Cardiac septum (tissue), 1 donor: ENCODE measurements at places on chromosomes 5 and 9. TPM values are rescaled to one million over a fixed set of nuclear protein-coding genes. Genes with fewer than 3 reads are reported as not detected.

DNA sequence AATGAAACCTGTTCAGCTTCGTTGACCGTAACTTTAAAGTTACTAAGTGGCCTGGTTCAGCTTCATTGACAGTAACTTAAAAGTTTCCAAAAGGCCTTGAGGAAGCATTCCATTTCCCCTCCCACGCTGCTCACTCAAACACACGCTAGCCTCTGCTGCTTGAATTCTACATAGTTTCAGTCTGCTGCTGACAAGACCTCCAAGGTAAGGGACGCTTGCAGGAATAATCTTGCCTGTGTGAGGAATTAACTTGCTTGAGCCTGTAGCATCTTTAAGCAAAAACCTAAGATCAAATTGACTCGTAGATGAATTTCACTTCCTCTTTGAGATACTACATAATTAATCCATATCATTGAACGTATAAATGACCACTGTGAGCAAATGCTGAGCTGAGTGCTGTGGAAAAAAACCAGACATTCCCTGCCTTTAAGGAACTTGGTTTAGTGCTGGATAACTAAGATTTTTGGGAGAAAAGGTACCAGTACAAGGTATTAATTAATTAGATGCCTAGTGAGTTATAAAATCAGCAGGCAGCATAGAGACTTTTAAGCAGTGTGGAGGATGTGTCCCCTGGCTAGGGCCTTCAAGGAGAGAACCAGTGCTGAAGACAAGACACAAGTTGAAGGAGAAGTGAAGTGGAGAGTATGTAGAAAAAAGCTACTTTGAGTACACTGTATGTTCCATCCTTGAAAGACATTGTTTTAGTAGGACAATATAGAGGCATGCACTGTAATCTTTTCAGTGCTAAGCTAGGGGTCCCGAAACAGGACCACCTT, 39.2 kb downstream of the GRAMD2B start:
- no peak for DNase-seq

PDLIM7 gene
- 133 TPM for total RNA-seq

PTGES gene
- total RNA-seq, result 1.1 TPM

DNA sequence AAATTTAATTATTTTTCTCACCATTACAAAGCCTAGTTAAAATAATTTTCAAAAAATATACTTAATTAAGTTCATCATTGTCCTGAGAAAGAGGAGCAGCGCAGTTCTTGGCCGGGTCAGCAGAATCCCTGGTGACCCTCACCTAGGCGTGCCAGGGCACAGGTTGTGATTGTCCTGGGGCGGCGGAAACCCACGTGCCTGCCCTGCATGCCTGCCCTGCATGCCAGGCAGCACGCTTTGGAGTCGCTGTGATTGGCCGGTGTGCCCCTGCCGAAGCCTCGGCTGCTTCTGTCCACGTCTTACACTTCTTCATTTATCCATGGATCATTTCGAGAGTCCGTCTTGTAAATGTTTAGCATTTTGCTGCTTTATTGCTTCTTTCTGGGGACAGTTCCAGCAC, 25.6 kb downstream of the SLC12A2 start:
- no peak for DNase-seq

FGF18 gene
- 22.4 TPM for total RNA-seq

CATSPER3 gene
- 0.54 TPM for total RNA-seq

DNA sequence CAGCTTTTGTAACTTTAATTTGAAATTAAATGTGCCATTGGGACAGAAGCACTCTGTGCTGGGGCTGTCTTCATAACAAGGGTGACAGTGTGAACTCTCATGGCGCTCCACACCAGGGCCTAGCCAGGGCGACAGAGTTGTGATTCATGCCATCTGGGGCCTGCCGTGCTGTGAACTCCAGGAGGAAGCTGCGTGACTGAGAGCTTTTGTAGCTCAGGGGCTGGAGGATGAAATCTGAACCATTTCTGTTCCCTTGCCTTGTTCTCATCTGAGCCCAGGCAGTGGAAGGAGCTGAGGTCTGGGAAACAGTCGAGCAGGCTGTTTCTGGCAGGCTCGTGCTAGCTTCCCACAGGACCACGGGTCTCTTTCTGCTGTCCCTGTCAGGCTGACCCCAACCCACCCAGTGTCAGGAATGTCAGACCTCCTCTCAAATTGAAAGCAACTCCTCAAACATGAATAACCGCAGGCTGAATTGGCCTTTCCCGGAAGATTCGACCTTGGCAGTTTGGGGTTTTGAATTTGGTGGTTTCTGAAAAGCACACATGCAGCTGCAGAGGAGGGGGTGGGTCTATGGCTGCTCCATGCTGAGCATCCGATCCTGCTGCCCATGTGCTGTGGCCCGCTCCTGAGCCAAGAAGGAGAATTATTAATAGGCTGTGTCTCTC, 69.2 kb upstream of the RPS23 start:
- DNase-seq, result no peak

DNA sequence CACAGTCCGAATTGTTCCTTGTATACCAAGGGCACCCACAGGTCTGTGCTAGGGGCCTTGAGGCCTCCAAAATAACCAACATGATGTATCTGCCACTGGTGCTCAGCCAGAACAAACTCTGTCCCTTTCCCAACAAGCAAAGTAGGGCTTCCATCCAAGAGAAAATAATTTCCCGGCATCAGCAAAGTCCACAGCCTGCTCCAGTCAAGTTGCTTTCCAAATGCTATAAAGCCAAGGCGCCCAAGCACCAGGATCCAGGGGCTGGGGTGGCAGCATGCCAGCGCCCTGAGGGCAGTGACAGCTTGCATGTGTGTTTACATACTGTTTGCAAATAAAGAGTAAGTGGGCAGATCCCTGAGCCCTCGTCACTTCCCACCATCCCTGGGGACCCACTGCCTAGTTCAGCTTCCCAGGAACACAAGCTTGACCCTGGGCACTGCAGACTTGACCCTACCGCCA, 155.9 kb downstream of the ERCC6L2 start:
- no peak for DNase-seq

TMOD1 gene
- 151 TPM for total RNA-seq

S100Z gene
- not detected for total RNA-seq

DNA sequence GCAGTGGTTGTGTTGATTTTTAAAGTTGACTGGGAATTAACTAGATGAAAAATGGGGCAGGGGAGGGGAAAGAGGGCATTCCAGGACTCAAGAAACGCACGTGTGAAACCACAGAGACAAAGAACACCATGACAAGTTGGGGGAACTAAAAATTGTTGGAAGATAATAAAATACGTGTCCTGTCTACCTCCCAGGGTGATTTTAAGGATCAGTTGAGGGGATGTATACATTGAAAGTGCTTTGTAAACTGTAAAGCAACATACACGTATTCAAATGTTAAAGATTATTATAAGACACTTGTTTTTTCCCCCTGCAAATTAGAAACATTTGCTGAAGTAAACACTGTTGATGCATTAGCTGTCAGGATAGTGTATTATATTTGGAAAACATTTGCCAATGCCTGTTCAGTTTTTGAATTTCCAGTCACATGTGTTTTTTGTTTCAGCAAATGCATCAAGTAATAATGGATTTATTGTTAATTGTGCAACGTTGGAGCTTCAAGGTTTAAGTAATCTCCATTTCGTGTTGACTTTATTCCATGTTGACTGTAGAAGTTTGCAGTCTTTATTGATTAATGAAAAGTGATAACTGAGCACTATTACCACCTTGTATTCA, 412.7 kb downstream of the ACTL7B start:
- no peak for DNase-seq

DNA sequence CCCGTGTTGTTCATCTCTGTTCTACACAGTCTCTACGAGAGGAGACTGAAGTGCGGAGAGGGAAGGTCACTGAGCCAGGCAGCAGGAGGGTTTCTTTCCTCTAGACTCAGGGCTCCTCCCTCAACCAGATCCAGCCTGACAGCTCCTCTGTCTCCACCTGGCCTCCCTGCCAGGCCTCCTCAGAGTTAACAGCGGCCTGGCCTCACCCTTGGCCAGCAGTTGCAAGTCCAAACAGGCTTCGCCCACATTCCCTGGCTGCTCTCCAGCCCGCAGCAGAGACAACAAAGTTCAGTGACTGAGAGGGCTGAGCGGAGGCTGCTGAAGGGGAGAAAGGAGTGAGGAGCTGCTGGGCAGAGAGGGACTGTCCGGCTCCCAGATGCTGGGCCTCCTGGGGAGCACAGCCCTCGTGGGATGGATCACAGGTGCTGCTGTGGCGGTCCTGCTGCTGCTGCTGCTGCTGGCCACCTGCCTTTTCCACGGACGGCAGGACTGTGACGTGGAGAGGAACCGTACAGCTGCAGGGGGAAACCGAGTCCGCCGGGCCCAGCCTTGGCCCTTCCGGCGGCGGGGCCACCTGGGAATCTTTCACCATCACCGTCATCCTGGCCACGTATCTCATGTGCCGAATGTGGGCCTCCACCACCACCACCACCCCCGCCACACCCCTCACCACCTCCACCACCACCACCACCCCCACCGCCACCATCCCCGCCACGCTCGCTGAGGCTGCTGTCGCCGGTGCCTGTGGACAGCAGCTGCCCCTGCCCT, at the start of gene HRCT1:
TSS of gene HRCT1 (plus strand) at position 291 of the 768 bp plus-strand sequence. CDS start at position 377, 86 bp downstream.
- peak; percentile 94 for DNase-seq

- DNase-seq, result no peak
Observed at GRCh38 chr5:125194883-125195282, 448.4 kb upstream of the ZNF608 start.

IL9 gene
- not detected for total RNA-seq

ZCCHC9 gene
- 10.9 TPM for total RNA-seq

DNA sequence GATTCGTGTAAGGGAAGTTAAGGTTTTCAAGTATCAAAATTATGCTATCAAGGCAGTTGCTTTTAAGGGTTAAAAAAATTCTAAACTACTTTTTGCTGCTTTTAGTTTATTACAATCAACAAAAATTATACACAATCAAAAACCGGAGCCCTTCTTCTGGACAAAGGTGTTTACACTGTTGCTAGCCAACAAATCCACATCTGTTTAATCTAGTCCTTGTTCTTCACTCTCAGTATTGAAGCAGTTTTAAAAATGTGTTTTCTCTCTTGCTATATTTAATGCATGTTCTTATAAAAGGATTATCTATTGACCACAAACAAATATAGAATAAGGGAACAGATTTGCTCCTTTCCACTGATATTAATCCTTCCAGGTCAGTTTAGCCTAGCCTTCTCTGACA, 2.5 kb downstream of the FEM1C start:
- DNase-seq, result no peak

DNA sequence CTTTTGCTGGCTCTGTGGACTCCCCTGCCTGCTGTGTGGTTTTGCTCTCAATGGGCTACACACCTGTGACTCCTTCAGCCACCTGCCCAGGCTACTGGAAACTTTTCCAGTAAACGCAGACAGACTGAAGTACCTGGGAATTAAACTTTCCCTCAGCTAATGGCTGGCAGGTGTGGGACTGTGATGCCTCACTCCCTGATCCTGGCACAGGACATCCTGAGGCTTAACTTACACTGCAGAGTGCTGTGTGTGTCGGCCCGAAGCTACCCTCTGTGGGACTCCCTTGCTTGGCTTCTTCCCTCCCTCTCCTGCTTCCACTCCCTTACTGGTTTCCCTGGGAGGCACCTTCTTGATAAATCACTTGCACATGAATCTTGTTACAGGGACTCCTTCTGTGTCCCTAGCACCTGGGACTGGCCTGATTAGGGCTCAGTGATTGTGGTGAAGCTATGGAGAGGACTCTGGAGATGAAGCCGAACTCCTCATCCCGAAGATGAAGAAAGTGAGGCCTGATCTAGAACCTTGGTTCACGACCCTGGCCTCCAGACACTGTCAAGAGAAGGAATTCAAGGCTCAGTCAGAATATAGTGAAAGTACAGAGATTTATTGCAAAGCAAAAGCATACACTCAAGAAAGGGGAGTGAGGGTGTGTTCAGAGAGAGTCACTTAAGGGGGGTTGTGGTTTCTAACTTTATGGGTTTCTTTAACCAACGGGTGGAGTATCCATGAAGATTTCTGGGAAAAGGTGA, 113.4 kb upstream of the ALDH1B1 start:
- no peak for DNase-seq

FOXD4L3 gene
- not detected for total RNA-seq

- no peak for DNase-seq
Observed at GRCh38 chr5:61575581-61575980, 243.5 kb downstream of the ZSWIM6 start.

GRCh38 chr5:170450061-170450669, 53.7 kb upstream of the KCNIP1 start:
- DNase-seq, result no peak

DNA sequence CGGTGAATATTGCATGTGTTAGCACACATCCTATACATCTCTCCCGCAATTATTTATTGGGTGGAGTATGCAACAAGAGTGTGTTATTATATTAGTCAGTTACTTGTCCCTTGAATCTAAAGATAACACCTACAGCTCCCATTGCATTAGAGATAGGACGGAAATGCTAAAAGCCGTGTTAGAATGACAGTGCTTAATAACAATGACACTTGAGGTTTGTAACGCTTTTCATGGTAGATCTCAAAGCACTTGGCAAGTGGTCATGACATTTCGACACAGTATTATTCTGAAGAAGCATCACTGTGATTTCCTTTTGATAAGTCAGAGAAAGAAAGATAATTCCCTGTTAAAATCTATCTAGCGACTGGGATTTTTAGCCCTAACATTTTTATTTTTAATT, 33.4 kb upstream of the TRIO start:
- no peak for DNase-seq

GRCh38 chr9:112765281-112765680, 14.7 kb downstream of the SNX30 start:
- DNase-seq, result no peak

CCL27 gene
- total RNA-seq, result not detected

GRCh38 chr5:128965011-128965637, at the start of gene SLC27A6:
TSS of gene SLC27A6 (plus strand) at chr5:128965488. CDS start at chr5:128966138, 650 bp downstream.
- peak; percentile 76 for DNase-seq

WDR38 gene
- total RNA-seq, result not detected

ARHGEF37 gene
- 15.8 TPM for total RNA-seq

DNA sequence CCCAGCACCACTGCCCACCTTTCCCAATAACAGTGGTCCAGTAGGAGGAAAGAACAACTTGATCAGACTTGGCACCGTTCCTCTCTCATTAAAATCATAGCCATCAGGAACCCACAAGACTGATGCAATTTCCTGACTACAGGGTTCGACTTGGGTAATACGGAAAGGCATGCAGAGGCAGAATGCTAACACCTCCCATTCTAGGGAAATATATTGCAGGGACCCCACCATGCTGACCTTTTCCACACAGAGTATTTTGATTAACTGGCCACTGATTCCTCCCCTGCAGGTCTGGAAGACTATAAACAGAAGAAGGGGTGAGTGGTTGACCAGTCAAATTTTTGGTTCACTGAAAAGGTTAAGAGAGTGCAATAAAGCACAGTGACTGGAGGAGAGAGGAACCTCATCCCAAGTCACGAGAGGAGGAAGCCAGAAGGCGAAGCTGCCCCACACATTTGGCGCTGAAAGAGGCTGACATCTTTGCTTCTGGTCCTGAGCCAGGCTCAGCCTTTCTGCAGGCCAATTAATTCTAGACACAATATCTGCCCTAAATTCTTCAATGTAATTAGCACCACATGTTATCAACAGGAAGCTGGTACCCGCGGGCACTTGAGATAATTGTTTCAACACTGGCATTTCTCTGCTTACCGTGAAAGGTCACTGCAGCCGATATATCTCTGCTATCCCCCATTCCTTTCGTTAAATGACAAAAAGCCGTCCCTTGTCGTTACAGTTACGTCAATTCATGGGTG, 64.7 kb upstream of the SPOCK1 start:
- DNase-seq, result no peak
